ENCODE measurements at places on chromosomes 5 and 9. TPM values are rescaled to one million over a fixed set of nuclear protein-coding genes. Genes with fewer than 3 reads are reported as not detected.

CERCAM gene
- total RNA-seq, result 49.1 TPM

ZFAND5 gene
- total RNA-seq, result 105 TPM

MAT2B gene
- 46.3 TPM for total RNA-seq

MED22 gene
- 30.0 TPM for total RNA-seq

SIT1 gene
- not detected for total RNA-seq

SCGB3A2 gene
- not detected for total RNA-seq
